ENCODE measurements at places on chromosomes 16 and 17.

- DNase-seq: no peak
Observed at GRCh38 chr17:55510986-55511721, at the start of gene SMIM36. Gene SMIM36 (minus strand): TSS chr17:55511452.

DNA sequence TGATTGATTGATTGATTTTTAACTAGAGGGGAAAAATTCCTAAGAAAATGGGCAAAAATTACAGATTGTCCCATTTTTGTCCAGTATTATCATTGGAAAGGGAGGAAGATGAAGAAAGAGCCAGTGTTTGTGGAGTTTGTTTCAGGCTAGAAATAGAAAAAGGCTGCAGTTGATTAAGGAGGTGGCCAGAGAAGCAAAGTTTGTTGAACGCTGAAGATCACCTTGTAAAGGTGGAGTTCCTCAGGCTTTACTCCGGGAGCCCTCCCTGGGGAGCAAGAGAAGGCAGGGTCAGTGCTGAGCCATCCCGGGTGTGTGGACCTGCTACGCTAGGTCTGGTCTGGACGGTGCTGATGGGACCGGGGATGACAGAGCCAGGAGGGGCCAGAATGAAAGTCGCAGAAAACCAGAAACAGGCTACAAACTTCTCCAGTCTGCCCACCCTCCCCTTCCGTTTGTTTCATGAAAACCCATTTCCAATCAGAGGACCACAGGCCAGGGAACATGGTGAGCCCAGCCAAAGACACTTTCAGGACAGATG lies 222.6 kb upstream of the FOXF1 start:
- DNase-seq: no peak

DNA sequence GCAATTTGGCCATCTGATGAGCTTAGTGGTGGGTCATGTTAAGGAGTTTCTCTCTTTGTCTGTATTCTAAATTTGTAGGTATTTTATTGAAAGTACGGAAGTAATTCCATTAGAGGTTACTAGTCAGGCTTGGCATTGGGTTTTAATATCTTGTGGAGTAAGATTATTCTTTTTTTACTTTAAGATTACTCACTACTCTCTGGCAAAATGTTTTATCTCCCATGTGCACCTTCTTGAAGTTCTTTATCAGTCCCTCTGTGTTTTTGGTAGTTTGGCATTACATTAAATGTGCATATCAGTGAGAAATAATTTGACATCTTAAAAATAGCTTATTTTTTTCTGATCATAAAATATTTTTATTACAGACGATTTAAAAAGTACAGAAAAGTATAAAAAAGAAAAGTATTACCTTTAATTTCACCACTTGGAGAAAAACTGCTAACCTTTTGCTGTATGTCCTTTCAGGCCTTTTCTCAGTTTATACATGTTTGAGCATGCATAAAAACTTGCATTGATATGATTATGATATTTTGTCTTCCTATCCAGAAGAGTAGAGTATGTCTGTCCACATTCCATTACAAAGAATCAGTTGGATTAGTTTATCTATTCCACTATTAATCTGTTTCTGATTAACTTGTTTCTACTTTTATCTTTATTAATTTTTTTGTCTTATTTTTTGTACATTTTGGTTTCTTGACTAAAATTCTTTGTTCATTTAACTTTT lies 198.3 kb downstream of the SPECC1 start:
- no peak for DNase-seq

DNA sequence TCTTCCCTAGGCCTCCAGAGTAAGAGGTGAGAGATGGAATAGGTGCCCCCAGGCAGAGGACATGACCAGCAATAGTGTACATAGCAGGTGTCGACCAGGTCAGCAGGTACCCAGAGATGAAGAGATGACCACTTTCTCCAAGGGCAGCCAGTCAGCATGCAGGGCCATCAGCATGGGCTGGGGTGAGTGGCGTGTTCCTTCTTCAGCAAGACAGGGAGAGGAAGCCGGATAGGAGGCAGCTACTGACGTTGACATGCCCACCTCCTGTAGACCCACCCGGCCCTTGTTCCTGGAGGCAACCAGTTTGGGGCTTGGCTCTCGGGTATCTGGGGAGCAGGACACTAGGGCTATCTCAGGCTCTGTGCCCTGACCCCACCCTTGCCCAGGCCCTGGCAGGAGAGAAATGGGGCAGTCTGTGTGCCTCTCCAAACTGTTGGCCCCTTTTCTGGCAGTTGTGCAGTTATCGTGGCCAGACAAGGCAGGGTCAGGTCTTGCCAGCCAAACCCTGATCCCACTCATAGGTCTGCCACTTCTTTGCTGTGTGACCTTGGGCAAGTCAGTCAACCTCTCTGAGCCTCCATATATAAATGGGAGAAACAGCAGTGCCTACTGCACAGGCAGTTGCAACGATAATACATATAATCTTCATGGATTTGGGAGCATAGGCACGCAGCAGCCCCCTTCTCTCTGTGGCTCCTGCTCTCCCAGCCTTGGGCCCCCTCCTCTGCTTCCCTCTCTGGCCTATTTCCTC lies 1.4 kb upstream of the NDRG4 start:
- DNase-seq: no peak

DNA sequence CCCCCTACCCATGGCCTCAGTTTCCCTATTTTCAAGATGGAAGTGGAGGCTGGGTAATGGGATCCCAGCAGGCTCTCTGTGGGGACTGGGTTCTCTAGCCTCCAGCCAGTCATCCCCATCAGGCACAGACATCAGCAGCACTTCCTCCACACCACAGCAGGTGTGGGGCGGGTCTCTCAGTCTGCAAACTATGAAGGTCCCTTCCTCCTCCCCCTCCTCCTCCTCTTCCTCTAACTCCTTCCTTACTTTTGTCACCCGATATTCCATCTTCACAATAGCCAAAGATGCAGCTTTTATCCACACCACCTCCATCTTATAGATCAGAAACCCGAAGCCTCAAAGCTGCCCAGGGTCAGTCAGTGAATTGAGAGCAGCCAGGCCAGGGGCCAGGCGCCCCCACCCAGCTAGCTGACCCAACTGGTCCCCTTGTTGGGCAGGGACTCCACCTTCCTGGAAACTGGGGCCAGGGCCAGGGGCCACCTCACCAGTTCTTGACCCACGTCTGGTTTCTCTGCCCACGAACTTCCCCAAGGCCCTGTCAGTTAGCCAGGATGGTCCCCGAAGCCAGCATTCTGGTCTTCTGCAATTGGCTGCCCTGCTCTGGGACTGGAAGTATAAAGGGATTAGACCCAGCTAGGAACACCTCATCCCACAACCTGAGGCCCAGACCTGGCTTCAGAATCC lies 2.5 kb downstream of the FAM83G start:
- DNase-seq: no peak

- DNase-seq: no peak
Observed at GRCh38 chr17:41772218-41772585, 14.3 kb downstream of the JUP start.

- no peak for DNase-seq
Observed at GRCh38 chr17:79473876-79474440, 136.9 kb downstream of the RBFOX3 start.

DNA sequence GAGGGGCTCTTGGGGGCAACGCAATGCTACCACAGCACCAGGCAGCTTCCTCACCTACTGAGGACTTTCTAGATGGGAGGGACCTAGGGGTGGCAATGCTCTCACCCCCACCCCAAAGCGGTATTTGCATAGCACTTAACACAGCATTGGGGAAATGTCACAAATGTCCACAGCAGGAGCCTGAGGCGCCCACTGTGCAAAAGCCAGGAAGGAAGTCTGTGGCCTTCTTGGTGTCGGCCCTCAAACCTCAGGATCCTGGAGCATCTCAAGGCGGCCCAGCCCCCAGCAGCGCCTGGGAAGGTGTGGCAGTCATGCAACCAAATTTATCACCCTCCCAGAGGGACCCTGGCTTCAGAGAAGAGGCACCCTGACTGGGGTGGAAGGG lies 45.3 kb downstream of the WNT3 start:
- DNase-seq: no peak

- no peak for DNase-seq
Observed at GRCh38 chr16:5444189-5444588, 346.6 kb upstream of the EEF2KMT start.

DNA sequence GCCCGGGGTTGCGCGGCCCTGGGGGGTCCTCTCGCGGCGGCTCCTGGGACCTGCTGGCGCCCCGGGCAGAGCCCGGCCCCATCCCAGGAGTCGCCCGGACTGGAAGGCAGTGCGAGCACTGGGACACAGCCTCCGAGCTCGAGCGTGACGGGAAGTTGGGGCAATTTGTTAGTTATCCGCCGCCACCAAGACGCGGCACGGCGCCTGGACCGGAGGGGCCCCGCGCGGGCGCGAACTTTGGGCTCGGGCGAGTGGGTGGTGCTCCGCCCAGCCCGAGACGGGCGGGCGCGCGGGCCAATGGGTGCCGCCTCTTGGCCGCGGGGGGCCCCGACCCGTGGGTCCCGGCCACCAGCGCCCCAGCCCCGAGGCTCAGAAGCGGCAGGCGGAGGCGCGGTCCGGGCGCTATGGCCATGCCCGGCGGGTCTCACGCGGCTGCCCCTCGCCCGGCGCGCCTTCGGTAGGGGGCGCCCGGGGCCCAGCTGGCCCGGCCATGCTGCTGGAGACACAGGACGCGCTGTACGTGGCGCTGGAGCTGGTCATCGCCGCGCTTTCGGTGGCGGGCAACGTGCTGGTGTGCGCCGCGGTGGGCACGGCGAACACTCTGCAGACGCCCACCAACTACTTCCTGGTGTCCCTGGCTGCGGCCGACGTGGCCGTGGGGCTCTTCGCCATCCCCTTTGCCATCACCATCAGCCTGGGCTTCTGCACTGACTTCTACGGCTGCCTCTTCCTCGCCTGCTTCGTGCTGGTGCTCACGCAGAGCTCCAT lies at the start of gene ADORA2B:
ADORA2B (plus strand) TSS at position 372 of the 768 bp plus-strand sequence; CDS start at position 491, 119 bp downstream.
- peak; percentile 74 for DNase-seq

- peak; percentile 83 for DNase-seq
Observed at GRCh38 chr16:4489030-4489429, 12.8 kb downstream of the HMOX2 start.

DNA sequence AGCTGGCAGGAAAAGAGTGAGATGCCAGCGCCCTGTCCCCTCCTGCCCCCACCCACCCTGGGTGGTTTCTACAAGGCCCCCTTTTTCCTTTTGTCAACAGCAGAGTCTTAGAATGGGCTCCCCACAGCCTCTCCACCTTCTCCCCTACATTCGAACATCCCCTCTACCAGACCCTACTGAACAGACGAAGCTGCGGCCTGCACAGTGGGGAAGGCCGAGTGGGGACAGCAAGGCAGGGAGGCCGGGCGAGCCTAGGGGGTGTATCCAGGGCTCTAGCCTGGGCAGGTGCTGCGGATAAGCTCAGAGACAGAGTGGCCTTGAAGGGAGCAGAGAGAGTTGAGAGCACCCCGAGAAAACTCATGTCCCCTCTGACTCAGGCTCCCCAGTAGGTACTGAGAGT lies 7.4 kb downstream of the ZACN start:
- no peak for DNase-seq

- DNase-seq: no peak
Observed at GRCh38 chr16:17360693-17361122, 110.1 kb downstream of the XYLT1 start.

GRCh38 chr17:62931101-62931500 lies 34.9 kb upstream of the TANC2 start:
- DNase-seq: no peak

DNA sequence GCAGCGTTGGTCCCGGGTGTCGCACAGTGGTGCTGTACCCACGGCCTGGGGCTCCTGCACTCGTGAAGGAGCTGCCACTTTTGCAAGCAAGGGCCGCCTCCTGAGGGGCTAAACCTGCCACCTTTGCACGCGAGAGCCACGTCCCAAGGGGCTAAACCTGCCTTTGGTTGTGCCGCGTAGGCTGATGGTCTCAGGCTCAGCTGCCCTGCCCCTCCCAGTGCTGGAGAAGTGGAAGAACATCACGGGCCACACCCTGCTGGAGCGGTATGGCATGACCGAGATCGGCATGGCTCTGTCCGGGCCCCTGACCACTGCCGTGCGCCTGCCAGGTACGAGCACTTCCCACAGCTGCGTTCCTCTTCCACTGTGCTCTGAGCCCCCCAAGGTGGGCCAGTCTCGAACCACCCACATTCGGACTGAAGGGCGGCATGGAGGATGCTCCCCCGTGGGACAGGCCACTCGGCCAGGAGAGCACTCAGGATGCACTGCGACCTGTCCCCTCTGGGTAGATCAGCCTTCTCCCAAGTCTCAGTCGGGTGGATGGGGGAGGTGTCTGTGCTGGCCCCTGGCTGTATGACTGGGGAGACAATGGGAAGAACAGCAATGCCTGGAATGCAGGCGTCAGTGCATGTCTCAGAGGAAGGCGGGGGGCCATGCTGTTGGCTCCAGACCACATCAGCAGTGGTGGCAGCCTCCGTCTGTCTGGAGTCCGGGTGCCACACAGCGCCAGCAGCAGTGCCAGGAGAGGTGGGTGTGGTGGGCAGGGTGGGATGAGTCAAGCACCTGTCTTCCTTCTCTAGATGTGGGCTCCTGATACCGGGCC lies 20.7 kb downstream of the ACSF3 start:
- peak; percentile 29 for DNase-seq

GRCh38 chr17:49997773-49998703 lies 3.0 kb upstream of the DLX3 start:
- DNase-seq: peak; percentile 89

- DNase-seq: no peak
Observed at GRCh38 chr17:41140360-41141131, at the start of gene KRTAP4-6. Gene KRTAP4-6 (minus strand): TSS chr17:41140544. CDS start chr17:41140487, 57 bp downstream.

DNA sequence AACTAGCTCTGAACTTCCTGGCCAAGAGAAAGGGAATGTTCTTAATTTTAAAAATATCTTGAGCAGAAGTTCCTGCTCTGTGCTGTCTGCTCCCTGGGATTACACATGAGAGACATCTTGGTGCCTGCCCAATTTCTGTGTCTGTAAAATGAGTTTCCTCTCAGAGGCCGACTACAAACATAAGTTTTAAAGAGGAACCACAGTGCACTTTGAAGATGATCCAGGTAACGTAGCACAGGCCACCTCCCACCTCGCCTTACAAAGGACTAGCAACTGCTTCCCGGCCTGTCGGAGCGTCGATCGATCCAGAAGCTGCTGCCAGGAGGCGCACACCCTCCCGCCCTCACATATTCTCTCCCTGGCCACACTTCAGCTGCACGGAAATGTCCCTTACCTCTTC lies 55.0 kb upstream of the ATP2A3 start:
- DNase-seq: no peak

GRCh38 chr16:2016407-2016922 lies 3.1 kb upstream of the NPW start:
- no peak for DNase-seq

- no peak for DNase-seq
Observed at GRCh38 chr17:28712705-28713415, 1.2 kb upstream of the PROCA1 start.

Measured in cardiac fibroblast (primary cell).